ENCODE measurements at places on chromosomes 13 and 19.

DNA sequence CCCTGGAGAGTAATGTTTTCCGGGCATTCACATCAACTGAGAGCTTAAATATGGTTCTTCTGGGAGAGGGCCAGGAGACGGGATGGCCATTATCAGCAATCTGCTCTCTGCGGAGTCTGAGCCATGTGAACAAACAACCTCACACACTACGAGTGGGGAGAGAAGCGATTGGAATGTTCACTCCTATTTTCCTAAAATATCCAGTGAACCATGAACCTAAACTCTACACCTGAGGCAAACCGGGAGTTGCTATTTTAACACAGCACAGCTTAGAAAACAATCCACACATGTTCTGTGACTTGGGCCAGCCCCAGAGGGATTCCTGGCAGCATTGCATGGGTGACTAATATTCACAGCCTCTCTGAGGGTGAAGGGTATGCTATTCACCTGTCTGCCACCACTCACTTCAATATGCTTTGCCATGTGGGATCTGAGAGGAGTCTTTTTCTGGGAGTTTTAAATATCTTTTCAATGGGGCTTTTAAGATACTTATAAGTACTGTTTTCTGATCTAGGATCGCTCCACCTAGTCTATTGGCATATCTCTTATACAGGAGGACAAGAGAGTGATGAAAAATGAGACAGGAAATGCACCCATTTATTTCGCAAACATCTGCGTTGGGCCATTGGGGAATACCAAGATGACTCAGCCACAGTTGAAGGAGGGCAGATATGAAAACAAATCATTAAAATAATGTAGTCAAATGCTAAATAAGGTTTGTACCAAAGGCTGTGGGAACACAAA lies 72.6 kb upstream of the SERP2 start:
- no peak for DNase-seq

DNA sequence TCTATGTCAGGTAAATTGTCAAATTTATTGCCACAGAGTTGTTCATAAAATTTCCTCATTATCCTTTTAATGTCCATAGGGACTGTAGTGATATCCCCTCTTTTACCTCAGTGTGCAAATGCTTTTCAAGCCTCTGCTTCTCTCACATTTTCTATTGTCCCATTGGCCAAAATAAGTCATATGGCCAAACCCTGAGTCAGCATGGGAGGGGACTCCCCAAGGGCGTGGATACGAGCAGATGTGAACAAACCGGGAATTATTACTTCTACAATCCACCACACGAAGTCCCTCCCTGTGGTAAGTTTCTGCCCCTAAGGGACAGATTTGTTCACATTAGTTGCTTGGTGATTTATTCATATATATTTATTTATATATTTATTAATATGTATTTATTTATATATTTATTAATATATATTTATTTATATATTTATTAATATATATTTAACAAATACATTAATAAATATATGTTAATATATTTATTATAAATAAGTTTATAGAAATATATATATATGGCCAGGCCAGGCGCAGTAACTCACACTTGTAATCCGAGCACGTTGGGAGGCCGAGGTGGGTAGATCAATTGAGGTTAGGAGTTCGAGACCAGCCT lies 20.1 kb upstream of the CAMSAP3 start:
- no peak for DNase-seq

GRCh38 chr19:29302002-29302928 lies 89.3 kb upstream of the UQCRFS1 start:
- no peak for DNase-seq

GRCh38 chr13:76024151-76024550 lies 388.0 kb downstream of the LMO7 start:
- no peak for DNase-seq

- no peak for DNase-seq
These were observed 25.8 kb downstream of the CFAP97D2 start for GRCh38 chr13:114204894-114205293.

- no peak for DNase-seq
These were observed 13.3 kb upstream of the ACP7 start for GRCh38 chr19:39070888-39071287.

GRCh38 chr19:36527873-36528193 lies 238 bp downstream of the ZNF260 start:
- no peak for DNase-seq

- DNase-seq: no peak
These were observed 309.8 kb downstream of the KLF5 start for GRCh38 chr13:73368608-73369007.

DNA sequence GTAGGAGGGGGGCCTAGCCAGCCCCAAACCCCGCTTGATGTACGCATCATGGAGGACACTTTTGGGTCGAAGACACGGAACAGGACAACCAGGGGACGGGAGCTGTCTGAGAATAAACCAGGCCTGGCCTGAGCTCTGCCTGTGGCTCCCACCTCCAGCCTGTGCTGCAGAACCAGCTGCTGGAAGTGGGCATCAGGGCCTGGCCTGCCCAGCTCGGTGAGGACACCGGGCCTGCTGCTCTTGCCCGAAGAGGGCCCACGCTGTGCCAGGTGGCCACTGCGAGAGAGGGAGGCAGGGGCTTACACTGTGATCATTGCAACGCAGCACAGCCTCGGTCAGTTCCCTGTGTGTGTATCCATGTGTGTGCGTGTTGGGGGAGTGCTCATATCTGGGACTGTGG lies 34.6 kb downstream of the CEBPG start:
- DNase-seq: no peak
